T47D (cell line): ENCODE measurements at places on chromosomes 7 and 10.

DNA sequence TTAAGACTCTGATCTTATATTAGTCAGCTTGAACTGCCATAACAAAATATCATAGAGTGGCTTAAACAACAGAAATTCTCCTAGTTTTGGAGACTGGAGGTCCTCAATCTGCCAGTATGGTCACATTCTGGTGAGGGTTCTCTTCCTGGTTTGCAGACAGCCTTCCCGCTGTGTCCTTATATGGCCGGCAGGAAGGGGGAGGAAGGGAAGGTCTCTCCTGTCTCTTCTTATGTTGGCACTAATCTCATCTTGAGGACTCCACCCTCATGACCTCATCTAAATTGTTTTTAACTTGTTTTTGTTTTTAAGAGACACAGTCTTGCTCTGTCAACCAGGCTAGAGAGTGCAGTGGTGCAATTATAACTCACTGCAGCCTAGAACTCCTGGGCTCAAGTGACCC lies 53.1 kb downstream of the VPS41 start:
- no peak for DNase-seq

- no peak for DNase-seq
These were observed 362.8 kb downstream of the PHF14 start for GRCh38 chr7:11336432-11336831.

- no peak for DNase-seq
These were observed 158.8 kb downstream of the SH3PXD2A start for GRCh38 chr10:103696411-103697145.

GRCh38 chr10:11870461-11870780 lies 47.3 kb downstream of the PROSER2 start:
- no peak for DNase-seq

GRCh38 chr10:119352042-119352441 lies 144.7 kb downstream of the GRK5 start:
- no peak for DNase-seq

GRCh38 chr10:27247006-27247405 lies 6.4 kb upstream of the ACBD5 start:
- no peak for DNase-seq

- DNase-seq: peak; percentile 56
These were observed 25.0 kb downstream of the EGFR start for GRCh38 chr7:55043691-55044370.

- DNase-seq: no peak
These were observed 149.8 kb downstream of the DGKI start for GRCh38 chr7:137696988-137697387.

GRCh38 chr7:1940863-1941262 lies 270.8 kb downstream of the ELFN1 start:
- no peak for DNase-seq

GRCh38 chr10:110492069-110492822 lies 5.5 kb upstream of the DUSP5 start:
- DNase-seq: no peak
